ENCODE measurements at places on chromosomes 13 and 19.

DNA sequence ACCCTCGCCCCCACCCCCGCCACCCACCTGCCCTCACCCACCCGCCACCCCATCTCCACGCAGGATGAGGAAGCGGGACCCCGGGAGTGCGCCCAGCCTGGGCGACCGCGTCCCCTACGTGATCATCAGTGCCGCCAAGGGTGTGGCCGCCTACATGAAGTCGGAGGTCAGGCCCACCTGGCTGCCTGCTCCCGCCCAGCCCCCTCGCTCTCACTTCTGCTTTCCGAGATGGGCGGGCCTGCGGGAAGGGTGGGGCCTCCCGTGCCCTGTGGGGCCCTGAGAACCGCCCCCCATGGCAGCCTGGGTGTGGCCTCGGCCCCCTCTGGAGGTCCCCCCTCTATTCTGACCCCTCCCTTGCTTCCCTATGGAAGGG, 3.1 kb upstream of the SPIB start:
- DNase-seq = no peak

GRCh38 chr13:52947921-52948373, 80.7 kb upstream of the OLFM4 start:
- DNase-seq = no peak

- no peak for DNase-seq
Measured at GRCh38 chr13:104592127-104592526, 1525.9 kb upstream of the SLC10A2 start.

GRCh38 chr19:2249880-2250765, 1.0 kb downstream of the AMH start:
- no peak for DNase-seq

GRCh38 chr13:70191034-70191433, 82.8 kb upstream of the KLHL1 start:
- no peak for DNase-seq

GRCh38 chr19:6267552-6268381, 12.0 kb downstream of the MLLT1 start:
- DNase-seq = no peak

- peak; percentile 63 for DNase-seq
Measured at GRCh38 chr19:44903602-44904425, 1.8 kb upstream of the APOE start.

- DNase-seq = no peak
Measured at GRCh38 chr13:65826657-65827056, 1403.5 kb downstream of the PCDH9 start.

GRCh38 chr13:75489502-75490263, 7.7 kb upstream of the TBC1D4 start:
- DNase-seq = no peak

DNA sequence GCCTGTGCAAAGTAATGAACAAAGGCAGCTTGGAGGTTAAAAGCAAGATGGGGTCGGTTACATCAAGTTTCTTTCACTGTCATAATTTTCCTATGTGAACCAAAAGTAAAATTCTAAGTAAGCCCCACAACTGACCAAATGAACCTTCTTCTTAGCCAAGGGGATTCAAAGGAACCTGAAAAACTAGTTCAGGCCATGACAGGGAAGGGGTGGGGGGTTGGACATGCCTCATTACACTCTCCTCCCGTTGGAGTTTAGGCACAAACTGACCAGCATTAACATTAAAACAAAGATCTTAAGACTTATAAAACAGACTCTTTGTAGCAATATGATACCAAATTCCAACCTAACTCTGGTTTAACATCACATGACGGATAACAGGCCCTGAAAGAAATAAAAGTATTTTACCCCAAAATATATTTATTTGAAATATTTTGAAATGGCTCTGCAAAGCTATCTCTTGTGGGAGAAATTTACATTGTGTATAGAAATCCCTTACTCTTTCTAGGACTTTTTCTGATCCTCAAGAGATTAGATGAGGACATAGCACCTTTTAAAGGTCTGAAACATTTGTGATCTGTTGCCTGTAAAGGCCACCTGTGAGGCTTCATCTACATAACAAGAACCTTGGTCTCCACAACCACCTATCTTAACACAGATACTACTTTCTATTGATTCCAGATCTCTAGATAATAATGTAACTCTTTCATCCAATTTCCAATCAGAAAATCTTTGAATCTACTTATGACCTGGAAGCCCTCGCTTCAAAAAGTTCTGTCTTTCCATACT, 1829.0 kb upstream of the MIR17HG start:
- no peak for DNase-seq

DNA sequence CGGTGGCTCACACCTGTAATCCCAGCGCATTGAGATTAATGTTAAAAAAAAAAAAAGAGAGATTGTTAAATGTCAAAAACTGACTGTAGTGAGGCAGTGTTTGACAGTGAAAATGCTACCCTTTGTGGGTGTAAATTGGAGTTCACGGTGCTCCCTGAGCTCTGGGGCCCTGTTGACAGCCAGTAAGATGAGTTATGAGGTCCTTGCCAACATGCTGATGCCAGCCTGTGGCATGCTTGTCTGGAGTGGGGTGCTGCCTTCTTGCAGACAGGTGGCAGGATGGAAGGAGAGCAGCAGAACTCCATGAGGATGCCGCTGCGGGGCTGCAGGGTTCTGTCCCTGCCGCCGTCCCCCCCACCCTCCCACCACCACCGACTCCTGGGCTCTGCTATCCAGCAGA, 25.9 kb downstream of the PRAM1 start:
- no peak for DNase-seq

DNA sequence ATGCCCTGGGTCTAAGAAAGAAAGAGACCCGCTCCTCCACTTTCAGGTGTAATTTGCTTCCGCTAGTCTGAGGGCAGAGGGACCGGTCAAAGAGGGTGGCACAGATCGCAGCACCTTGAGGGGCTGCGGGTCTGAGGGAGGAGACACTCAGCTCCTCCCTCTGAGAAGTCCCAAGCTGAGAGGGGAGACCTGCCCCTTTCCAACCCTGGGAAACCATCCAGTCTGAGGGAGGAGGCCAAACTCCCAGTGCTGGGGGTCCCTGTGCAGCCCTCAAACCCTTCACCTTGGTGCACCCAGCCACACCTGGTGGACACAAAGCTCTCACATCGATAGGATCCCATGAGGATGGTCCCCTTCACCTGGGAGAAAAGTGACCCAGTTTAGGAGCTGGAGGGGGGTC, 13.0 kb downstream of the MISP start:
- DNase-seq = no peak

DNA sequence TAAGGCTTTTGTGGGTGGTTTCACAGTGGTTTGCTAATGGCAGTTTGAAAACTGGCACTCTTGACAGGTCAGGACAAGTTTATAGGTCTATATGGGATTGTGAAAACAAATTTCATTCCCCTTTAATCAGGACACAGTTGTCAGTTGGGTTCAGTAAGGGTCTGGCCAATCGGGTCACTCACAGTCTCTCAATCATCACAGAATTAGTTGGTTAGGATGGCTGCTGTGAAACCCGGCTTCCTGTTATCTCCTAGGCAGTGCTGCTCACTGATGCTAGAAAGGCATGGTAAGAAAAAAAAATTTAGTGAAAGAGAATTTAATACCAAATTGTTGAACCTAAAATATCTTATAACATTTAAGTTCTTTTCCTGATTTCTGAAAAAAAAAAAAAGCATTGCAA, 1730.1 kb downstream of the EFNB2 start:
- no peak for DNase-seq

DNA sequence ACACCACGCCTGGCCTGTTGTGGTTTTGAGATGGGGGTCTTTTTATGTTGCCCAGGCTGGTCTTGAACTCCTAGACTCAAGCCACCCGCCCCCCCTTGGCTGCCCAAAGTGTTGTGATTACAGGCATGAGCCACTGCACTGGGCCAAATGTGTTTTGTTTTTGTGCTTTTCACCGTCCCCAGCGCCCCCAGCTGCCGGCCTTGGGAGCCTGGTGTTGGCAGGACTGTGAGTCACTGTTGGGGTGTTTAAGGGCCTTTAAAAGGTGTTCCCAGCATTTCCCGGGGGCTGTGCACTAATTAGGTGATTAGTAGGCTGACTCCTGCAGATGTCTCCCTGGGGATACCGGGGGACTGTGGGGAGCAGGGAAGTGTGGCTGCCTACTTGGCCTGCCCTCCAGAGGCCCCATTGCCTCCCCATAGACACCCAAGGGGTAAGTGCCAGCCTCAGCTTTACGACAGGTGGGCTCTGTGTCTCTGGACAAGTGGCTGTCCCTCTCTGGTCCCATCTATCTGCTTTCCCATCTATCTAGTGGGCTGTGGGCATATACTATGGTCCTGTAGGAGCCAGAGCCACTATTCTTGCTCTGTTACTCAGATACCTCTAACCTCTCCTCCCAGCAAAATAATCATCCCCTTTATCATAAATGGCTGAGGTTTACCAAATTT, 11.8 kb upstream of the TLE5 start:
- no peak for DNase-seq

GRCh38 chr13:112809332-112810315, 119.8 kb downstream of the ATP11A start:
- no peak for DNase-seq

DNA sequence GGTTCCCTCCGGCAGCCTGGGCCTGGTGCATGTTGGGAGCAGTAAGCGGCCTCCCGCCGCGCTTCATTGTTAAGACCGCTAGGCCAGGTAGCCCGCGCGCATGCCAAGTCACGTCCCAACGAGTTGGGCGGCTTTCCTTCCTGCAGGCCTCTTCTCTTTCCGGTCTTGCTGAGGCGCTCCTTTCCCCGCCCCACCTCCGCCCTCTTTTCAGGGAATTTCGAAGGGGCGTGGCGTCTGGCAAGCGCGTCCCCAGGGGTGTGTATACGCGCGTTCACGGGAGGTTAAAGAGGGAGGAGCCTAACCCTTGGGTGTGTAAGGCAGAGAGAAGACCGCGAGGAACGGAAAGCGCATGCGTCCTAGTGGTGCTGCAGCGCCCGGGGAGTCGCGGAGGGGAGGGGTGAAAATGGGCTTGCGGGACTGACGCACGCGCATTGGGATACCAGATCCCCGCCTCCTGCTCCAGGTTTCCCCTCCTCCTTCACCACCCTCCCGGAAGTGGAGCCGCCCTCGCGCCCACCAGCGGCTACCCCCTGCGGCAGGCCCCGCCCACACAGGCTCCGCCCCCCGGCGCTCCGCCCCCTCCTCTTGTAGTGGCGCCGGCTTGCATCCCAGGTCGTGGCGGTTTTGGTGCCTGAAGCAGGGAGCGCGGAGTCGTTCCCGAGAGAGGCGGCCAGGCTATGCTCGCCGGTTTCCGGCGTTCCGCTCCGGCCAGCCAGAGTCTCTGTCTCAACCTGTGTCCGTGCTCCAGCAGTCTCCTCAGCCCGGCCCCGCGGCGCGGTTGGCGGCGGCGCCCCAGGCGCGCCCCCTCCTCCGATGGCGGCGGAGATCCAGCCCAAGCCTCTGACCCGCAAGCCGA, at the start of gene WDFY2:
Gene WDFY2, plus strand, starts transcription at position 588 of the 856 bp plus-strand sequence. Its CDS starts 226 bp downstream, at position 814.
- DNase-seq = peak; percentile 99

DNA sequence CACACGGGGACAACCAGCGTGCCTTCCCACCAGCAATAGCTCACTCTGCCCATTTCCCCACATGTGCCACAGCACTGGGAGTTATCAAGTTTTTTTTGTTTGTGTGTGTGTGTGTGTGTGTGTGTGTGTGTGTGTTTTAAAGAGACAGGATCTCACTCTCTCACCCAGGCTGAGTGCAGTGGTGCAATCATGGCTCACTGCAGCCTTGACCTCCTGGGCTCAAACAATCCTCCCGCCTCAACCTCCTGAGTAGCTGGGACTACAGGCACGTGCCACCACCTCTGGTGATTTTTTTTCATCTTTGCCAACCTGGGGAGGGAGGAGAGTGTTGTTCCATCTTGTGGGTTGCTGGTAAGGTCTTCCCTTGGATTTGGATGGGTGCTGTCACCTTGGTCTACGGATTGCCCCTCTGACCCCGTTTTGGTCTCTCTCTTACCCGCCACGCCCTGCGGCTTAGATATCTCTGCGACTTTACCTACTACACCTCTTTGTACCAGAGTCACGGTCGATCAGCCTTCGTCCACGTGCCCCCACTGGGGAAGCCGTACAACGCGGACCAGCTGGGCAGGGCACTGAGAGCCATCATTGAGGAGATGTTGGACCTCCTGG, 22.6 kb downstream of the PGPEP1 start:
- DNase-seq = no peak

GRCh38 chr19:50281491-50281890, 47.7 kb downstream of the KCNC3 start:
- DNase-seq = no peak

DNA sequence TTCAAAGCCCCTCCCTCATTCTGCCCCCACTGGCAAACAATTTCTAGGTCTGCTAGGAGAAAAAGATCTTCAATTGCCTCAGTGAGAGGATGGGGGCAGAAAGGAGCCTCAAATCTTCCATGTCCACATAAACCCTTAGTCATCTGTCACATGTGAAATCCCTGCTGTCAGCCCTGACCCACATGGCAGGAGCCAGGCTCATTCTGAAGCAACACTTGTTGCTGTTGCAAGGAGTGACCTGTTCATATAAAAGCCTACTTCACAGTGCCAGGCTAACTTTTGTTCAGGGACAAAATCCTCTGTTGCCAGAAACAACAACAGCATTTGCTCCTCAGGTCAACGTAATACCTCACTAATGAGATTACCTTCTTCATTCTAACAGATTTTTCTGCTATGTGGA, 70.5 kb downstream of the IRS2 start:
- DNase-seq = no peak

DNA sequence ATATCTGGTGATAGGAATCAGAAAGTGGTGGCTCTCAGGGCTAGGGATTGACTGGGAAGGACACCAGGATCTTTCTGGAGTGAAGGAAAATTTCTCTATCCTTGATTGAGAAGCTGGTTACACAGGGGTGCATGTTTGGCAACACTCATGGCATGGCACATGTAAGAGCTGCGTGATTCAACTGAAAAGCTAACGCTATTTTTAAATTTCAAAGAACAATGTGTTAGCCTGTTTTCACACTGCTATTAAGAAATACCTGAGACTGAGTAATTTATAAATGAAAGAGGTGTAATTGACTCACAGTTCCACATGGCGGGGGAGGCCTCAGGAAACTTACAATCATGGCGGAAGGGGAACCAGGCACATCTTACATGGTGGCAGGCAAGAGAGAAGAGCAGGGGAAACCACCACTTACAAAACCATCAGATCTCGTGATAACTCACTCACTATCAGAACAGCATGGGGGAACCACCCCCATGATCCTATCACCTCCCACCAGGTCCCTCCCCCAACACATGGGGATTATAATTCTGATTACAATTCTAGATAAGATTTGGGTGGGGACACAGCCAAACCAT, 7.4 kb downstream of the SIGLEC8 start:
- DNase-seq = peak; percentile 57

DNA sequence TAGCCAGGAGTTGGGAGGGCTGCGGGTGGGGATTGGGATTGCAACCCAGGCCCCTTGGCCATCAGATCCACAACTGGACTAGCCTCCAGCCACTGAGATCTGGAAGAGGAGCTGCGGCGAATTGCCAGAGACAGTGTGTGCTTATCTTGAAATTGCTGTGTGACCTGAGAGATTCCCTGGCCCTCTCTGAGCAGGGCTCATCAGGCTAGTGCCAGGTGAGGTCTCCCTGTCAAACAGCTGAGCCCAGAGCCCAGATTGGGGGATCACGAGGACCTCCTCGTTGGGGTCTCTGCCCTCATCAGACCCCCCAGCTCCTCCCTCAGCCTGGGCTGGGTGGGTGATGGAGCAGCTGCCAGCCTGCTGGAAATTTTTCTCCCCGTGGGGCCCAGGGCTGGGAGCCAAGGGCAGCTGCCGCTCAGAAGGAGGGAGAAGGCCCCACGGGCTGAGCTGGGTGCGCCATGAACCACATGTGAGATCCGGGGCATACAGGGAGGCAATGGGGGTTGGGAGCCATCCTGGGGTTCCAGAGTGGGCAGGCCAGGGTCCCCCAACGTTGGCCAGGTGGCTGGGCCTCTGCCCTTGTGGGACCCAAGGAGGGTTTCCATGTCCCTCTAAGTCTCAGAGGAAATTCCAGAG, 7.2 kb downstream of the FUT5 start:
- no peak for DNase-seq

- no peak for DNase-seq
Measured at GRCh38 chr13:100602493-100603111, 14.0 kb upstream of the GGACT start.

- DNase-seq = no peak
Measured at GRCh38 chr19:47402504-47402903, 16.8 kb downstream of the MEIS3 start.
